ENCODE measurements at places on chromosomes 13 and 19.
A peak's percentile ranks its signal among the peaks of the same experiment; 100 is the strongest.

GRCh38 chr19:13929956-13930355 lies 8.3 kb downstream of the PODNL1 start:
- no peak for DNase-seq

DNA sequence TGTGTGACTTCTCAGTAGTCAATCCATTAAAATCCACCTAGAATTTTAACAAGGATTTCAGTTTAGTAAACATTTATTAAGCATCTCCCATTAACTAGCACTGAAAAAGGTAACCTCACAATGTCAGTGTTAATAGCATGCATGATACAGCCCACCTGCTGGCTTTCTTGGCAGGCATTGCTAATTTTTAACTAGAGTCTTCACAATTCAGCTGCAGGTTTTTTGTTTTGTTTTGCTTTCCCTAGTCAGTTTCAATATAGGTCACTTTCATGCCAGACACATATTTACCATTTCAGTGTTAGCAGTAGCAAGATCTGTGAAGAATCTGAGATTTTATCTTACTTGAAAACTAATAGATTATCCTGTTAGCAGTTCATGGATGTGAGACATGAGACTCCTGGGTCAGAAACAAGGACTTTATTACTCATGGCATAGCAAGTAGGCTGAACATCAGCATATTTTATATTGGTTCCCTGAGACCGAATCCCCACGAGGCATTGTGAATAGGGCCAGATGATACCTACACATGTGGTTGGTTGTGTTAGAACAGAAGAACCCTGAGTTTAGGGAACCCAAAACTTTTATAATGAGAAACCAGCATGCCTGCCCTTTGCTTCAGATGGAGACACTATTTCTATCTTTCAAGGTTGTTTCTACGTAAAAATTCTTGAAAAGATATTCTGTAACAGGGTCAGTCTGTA lies 198.0 kb upstream of the HTR2A start:
- no peak for DNase-seq

DNA sequence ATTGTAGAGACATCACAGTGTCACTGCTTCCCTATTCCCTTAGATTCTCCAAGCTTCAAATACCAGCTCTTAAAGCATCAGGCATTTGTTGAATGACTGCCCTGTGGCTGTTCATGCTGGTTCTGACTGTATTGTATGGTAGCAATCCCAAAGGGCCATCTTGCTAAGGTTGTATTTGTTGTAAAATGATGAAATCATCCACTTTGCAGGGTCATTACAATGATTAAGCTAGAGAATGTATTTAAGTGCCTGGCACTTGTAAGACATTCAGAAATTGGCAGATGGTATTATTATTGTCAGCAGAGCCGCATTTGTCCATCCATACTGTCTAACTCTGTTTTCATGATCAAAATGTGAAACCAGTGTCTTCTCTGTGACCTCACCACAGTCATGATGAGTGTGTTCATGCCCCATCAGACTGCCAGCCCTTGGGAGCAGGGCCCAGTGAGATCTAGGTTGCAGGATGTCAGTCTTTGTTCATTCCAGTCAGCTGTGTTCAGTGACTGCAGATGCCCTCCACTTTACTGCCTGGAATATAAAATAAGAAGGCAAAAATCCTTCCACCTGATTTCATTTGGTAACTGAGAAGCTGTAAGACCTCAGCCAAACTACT lies 86.1 kb downstream of the DHRS12 start:
- no peak for DNase-seq

- no peak for DNase-seq
These were observed 267.4 kb downstream of the ABCC4 start for GRCh38 chr13:95033890-95034289.

DNA sequence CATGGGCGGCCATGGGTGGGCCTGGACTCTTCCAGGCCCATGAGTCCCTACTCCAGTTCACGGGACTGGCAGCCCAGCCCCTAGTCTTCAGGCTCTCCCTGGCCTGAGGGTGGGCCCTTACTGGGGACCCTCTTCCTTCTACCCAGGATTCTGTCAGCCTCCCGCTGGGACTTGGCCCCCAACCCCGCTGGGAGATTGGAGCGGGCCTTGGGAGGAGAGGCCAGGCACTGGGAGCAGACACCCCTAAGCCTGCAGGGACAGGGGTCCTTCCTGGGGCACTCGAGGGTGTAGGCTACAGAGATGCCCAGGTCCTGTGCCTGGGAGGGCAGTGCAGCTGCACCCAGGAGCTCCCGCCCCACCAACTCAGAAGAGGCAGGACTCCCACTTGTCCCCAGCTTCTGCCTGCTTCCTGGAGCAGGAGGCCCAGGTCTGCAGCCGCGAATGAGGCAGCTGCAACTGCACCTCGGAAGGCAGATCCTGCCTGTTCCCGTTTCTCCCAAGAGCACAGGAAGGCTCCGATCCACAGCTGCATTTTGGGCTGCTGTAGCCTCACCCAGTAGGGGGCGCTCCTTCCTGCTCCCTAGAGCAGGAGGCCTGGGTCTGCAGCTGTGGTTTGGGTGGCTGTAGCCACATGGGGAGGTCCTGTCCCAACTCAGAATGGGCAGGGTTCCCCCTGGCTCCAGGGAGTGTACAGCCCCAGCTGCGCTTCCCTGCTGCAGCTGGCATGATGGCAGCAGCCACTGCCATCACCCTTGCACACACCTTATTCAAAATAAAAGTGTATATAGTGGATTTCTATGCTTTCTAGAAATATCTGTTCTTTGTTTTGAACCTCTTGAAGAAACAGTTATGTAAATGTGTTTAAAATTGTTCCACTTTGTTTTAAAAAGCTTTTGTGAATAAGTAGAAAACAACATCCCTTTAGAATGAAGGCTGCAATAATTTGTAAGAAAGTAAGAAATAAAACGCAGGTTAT lies 46.8 kb downstream of the TEX26 start:
- DNase-seq, result peak; percentile 8

DNA sequence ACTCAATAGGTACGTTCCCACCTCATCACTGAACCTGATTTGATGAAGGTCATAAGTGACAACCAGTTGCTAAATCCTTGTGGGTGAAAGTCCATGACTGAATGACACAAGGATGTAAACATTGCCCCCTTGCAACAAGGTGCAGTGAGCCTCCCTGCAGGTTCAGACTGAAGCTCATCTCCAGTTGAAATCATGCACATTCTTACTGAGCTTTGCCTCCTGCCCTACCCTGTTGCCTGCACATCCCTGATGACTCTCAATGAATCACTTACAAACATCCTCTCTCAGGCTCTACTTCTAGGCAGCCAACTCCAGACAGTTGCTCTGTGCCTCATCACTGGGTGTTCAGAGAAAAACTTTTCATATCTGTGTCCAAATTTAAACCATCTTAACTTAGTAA lies 42.5 kb upstream of the ARGLU1 start:
- DNase-seq, result no peak

DNA sequence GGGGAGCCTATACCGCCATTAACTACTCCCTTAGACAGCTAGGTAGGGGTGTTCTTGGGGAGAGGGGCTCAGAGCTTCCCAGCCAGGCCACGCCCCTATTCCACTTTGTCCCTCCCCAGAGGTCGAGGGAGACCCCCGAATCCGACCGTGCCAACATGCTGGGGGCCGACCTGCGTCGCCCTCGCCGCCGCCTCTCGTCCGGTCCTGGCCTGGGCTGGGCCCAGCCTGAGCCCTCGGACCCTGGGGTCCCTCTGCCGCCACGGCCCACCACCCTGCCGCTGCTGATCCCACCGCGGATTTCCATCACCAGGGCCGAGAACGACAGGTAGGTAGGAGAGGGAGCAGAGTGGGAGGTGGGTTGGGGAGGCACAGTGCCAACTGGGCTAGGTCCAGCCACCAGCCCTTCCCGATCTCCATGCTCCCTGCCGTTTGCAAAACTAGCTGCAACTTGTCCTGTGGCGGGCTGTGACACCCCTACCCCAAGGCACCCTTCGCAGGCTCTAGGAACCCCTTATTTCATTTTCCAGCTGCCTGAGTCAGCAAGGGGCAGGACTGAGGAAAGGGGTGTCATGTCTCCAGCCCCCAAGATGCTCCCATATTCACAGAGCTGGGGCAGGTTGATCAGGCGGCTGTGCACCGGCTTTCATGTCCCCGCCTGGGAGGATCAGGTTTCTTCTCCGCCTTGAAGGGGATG lies 2.6 kb upstream of the PDE4A start:
- DNase-seq, result no peak

GRCh38 chr13:49455007-49455398 lies 10.9 kb downstream of the SETDB2 start:
- DNase-seq, result no peak

- no peak for DNase-seq
These were observed 4.4 kb downstream of the BCAM start for GRCh38 chr19:44813070-44813840.

- DNase-seq, result peak; percentile 86
These were observed 110.5 kb downstream of the KCNRG start for GRCh38 chr13:50125554-50126262.

DNA sequence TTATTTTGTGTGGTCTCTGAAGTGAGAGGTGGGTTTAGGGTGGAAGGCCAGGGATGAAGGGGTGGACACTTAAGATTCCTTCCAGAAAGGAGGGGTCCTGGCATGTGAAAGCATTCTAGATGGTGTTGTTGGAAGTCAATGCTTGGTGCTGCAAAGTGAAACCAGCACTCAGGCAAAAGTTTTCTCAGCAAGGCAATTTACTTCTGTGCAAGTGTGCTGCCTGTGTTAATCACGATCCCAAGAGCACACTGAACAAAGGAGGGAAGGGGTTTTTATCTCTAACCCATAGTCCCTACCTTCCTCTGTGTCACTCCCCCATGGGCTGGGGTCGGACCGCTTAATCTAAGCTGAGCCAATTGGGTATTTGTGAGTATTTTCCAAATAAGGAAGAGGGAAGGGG lies 1.3 kb downstream of the ZNF134 start:
- no peak for DNase-seq

- no peak for DNase-seq
These were observed 8.8 kb upstream of the BBC3 start for GRCh38 chr19:47239610-47240296.

DNA sequence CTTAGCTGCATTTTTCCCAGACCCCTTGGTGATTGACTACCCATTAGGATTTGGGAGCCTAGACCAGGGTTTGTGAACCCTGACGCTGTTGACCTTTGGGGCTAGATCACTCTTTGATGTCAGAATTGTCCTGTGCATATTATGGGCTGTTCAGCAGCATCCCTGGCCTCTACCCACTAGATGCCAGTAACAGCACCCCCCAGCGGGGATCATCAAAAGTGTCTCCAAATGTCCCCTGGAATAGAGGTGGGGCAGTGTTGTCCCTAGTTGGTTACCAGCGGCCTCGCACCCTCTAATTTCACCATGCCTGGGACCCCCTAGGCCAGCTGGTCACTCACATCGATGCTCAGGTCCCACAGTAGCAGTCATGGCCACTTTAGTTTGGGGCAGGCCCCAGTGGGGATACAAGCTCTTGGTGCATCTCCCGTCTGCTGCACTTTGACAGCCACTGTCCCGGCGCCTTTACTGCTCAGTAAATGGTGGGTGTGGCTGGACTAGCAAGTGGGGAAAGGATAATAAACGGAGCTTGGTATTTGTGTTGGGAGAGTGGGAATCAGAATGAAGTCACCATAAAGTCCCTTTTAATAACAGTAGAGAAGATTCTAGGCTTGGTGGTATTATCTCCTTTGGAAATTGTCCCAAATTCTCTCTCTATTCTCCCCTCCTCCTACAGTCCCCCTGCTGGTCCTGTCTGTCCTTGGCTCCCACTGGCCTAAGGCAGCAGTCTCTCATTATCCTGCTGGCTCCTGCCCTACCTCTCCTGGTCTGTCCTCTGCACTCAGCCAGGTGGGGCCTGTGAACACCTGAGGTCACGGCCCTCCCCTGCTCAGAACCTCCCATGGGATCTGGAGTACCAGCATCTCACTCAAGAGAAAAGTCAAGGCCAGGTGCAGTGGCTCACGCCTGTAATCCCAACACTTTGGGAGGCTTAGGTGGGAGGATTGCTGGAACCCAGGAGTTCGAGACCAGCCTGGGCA lies 80.6 kb downstream of the SIPA1L3 start:
- DNase-seq, result no peak

DNA sequence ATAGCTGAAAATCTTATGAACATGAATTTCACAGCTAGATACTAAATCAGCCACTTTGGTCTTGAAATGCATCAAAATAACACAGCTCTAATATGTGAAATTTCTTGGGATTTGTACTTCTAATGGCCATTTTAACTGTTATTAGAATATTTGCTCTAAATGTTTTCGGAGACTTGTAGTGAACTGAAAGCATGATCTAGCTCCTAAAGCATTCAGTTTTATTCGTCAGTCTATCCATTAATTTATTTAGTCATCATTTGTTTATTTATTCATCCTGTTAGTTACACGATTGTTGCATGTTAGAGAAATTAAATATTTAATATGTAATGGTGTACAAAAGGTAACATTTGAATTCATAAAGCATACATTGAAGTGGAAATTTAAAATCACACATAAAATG lies 1132.7 kb downstream of the SLITRK1 start:
- no peak for DNase-seq

- DNase-seq, result no peak
These were observed 46.7 kb downstream of the NOTCH3 start for GRCh38 chr19:15154002-15154612.

DNA sequence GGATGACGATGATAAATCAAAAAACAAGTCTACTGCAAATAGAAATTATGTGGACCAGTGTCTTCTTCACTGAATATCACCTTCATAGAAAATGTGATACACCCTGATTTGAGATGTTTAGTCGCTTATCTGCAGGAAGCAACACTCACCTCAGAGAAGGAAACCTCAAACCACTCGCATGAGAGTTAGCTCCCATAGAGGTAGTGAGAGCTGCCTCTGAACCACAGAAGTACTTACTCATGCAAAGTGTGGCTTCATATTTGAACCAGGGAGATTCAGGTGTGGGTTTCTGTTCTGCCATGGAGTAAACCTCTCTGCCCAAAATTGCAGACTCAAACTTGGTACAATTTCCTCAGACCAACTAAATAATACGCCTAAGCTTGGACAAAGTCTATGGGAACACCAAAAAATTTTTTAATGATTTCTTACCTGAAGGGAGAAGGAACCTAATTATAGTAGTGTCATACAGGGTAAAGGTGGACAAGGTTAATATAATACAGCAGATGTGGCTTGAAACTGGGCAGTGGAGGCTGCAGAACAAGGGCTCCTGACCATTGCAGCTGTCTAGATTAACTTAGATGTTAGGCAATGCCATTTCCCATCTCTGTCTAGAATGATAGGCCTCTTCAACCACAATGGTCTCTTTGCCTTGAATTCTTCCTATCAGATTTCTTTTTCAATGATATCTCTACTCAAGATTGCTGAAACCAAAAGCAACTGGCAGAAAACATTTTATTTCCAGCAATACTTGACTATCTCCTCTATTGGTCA lies 29.6 kb upstream of the RCBTB2 start:
- no peak for DNase-seq

Data from stimulated activated CD4-positive, alpha-beta T cell treated with anti-CD3 and anti-CD28 coated beads, Interleukin-15, amount 100 ng/mL, for 1 hour (primary cell).